ENCODE measurements at places on chromosomes 7 and 10. TPM values are rescaled to one million over a fixed set of nuclear protein-coding genes. Genes with fewer than 3 reads are reported as not detected.

DNA sequence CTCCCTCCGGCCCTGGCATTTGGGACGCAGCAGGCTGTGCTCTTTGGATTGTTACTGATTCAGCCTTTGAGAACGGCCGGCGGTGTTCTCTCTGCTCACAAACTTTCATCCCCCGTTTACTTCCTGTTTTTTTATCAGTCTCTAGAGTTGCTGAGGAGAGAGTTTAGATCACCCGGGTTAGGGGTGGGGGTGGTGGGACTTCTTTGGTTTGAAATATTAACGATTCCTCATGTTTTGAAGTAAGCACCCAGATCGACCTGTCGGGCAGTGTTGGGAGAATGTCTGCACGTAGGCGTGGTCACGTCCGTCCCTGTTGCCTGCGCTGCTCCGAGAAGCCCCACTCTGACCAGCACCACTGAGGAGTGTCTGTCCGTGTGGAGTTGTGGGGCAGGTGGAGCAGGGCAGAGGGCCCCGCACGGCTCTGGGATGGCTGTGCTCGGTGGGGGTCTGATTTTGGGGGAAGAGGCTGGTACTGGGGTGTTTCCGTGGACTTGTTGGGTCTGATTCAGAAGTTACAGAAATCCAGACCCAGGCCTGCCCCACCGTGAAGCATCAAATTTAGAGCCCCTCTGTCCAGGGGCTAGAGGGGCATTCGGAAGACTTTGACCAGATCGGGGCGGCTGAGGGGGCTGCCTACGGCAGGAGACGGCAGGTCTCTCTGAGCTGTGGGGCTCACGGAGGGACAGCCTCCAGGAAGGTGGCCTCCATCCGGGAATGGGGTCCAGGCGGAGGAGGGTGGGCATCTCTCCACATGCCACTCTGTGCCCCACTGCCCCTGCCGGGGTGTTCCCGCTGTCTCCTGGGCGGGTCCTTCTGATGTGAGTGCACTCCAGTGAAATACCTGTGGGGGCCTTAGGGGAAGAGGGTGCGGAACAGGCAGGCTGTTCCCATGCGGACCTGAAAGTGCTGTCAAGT lies 7.4 kb downstream of the INPP5A start:
- DNase-seq: no peak
- no peaks in the 10 kb centered on the region for H3K27me3 ChIP-seq
- H3K36me3 ChIP-seq: no peaks in the 10 kb centered on the region
- peaks cover 22% of the 10 kb centered on the region for H3K4me1 ChIP-seq
- H3K4me3 ChIP-seq: no peak overlapping the region

- H3K36me3 ChIP-seq: peaks cover 5% of the 10 kb centered on the region
- H3K27ac ChIP-seq: no peak overlapping the region
- DNase-seq: no peak
- no peaks in the 10 kb centered on the region for H3K27me3 ChIP-seq
- H3K4me3 ChIP-seq: no peak overlapping the region
Observed at GRCh38 chr10:847868-848267, 83.6 kb downstream of the LARP4B start.

DNA sequence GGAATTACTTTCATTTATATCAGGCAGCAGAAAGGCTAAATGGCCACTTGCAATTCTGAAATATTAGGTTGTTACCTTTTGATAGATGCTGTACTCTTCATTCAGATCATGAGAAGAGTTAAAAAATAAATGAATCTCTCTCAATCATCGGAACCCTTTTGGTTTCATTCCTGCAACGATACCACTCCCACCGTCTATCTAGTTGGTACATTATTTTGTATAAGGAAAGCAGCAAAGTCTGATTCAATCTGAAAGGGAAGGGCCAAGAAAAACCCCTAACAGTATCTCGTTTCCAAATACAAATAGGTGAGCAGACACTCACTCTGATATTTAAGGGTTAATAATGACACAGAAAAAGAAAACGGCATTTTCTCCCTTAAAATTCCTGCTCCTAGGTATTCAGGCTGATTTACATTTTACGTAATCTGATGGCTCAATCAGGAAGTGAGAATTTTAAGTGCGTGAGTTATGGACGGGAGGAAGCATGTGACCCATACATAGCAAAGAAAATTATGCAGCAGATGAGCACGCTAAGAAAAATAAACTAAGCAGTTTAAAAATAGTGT lies 209.4 kb upstream of the KLF14 start:
- H3K4me1 ChIP-seq: peaks cover 26% of the 10 kb centered on the region
- peak overlapping the region; percentile 97 for H3K27ac ChIP-seq
- no peaks in the 10 kb centered on the region for H3K27me3 ChIP-seq

The GNGT1 gene
- not detected for total RNA-seq

The INHBA gene
- 103 TPM for total RNA-seq
